ENCODE measurements at places on chromosomes 1 and 21.
A peak's percentile ranks its signal among the peaks of the same experiment; 100 is the strongest.

DNA sequence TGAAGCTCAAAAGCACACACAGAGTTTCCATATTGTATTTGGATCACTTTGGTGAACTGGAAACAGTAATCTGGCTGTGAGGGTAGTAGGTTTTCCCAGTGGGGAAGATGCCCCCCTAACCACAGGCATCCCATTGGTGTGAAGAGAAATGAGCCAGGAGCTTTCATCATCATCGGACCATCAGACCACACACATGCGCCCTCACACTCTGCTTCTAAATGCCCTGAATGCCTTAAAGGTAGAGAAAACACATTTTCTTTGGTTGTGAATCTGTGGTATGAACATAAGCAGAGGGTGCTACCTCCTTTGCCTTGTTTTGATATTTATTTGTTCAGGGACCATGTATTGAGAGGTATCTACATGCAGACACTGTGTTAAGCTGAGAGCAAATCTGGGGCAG lies 79.0 kb upstream of the DNAH14 start:
- DNase-seq, result no peak

- no peak for DNase-seq
Measured at GRCh38 chr1:40692429-40692895, 958 bp downstream of the NFYC start.

DNA sequence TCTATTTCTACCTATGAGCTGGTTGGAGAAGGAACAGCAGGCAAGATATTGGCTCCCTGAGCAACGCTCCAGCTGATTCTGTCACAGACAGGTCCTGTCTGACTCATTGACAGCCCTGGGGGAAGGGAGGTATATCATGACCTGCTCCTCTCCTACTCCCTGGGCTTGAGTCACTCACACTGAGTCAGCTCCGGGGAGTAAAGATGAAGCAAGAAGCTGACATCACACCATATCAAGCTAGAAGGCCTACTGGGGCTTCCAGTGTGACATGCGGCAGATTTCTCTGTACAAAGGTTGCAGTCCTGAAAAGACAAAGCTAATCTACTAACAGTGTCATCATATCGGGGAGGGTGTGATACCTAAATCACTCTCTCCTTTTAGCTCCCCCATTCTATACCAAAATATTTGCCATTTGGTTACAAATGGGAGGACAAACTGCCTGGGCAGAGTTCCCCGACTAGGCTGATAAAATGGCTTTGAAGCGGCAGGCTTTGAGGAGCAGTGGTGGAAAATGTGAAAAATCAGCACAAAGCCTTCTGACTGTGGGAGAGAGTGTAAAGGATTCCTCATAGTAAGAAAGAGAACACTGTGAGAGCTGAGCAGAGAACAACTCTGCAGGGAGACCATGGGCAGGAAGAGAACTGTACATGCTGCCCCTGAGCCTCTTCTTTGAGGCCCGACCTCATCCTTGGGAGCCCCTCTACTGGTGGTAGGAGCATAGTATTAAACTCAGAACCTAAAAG lies 15.5 kb downstream of the PI4KB start:
- peak; percentile 99 for DNase-seq

GRCh38 chr1:181503171-181503810 lies 20.0 kb downstream of the CACNA1E start:
- DNase-seq, result no peak

DNA sequence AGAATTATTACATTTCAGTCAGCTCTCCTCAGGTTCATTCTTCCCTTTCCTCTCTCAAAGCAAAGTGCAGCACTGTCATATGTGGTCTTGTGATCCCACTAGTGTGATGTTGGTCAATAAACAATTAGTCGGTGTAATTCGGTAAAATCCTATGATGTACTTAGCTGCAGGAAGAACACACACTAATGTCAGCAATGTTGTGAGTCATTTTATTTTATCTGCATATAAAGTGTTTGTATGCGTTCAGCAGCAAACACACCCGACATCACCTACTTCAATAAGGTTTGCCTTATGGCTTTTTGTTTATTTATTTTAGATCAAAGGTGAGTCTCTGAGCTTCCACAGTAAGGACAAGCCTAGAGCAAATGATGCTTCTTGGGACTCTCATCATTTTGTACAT lies 47.8 kb downstream of the PTPN14 start:
- DNase-seq, result no peak

DNA sequence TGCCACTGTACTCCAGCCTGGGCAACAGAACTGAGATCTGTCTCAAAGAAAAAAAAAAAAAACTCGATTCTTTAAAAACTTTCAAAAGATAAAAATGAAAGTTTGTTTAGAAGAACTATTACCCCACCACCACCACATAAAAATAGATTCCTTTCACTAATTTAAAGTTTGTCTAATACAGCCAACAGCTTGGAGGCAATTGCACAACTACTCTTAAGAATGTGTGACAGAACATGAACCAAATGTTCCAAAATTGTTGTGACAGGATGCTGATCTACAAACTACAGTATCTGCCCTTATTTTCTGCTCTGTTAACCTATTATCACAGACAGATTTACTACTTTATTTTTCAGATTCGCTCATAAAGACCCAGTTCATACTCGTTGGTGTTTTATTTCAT lies 5.5 kb upstream of the TGFBR3 start:
- no peak for DNase-seq

- peak; percentile 3 for DNase-seq
Measured at GRCh38 chr1:216750031-216750627, 26.9 kb upstream of the ESRRG start.

All from H54 (cell line).